ENCODE measurements at places on chromosomes 16 and 17.

GRCh38 chr16:23784811-23785447 is 30.1 kb downstream of the CHP2 start:
- no peak for DNase-seq

- no peak for DNase-seq
Observed at GRCh38 chr17:64491034-64491860, 5.6 kb downstream of the POLG2 start.

DNA sequence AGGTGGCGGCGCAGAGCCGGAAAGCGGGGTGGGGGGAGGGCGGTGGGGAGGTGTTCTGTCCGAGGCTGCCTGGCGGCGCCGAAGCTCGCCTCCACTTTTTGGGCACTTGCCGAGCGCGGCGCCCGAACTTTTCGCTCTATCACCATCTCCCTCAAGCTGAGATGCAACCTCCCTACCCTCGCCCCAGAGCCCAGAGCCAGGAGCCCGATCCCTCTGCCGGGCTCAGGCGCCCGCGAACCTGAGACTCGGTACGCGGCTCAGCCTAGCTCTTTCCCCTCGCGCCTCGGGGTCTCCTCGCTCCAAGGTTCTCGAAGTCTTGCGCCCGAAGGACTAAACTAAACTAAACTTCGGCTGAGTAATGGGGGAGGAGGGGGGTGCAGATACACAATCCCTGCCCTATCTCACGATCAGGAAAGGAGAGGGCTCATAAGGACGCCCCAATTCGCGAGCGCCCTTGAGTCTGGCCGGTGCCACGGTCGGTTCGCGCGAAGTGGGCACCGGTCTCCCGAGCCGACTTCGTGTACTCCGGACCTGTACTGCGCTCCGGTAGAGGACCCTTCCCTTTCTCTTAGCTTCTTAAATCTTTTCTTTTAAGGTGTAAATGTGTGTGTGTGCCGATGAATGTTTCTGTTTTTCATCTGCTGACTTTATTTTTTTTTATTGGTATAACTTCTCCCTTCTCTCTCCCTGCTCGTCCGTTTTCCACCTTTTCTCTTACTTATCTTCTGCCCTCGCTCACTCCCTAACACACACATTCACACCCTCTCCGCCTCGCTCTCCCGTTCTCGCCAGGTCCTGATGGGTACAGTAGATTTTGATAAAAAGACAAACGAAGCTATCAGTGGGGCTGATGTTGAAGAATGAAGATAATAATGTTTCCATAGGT is 1.9 kb upstream of the SALL1 start:
- no peak for DNase-seq

DNA sequence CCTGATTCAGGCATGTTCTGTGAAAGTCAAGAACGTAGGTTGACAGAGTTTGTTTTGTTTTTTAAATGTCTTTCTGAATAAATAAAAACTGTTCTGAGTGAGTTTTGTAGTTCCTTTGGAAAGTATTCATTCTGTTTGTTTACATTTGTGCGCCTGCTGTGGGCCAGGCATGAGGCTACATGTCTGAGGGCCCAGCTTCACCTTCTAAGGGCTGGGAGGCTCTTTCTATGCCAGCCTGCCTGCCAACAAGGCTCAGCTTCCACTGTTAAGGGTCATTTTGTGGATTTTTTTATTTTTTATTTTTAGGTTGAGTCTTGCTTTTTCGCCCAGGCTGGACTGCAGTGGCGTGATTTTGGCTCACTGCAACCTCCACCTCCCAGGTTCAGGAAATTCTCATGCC is 6.1 kb downstream of the WWOX start:
- no peak for DNase-seq

GRCh38 chr17:27741361-27741861 is 58.9 kb downstream of the NOS2 start:
- DNase-seq, result no peak

Measured in activated T-cell treated with anti-CD3 and anti-CD28 coated beads, Interleukin-2, amount 50 U/mL, for 24 hours (primary cell).